T-helper 2 cell treated with Interferon-gamma antibody and Interleukin-4, amounts not matched to agents 5 μg/mL and 100 μg/mL, for 36 hours (primary cell): ENCODE measurements at places on chromosomes 1 and 21.

DNA sequence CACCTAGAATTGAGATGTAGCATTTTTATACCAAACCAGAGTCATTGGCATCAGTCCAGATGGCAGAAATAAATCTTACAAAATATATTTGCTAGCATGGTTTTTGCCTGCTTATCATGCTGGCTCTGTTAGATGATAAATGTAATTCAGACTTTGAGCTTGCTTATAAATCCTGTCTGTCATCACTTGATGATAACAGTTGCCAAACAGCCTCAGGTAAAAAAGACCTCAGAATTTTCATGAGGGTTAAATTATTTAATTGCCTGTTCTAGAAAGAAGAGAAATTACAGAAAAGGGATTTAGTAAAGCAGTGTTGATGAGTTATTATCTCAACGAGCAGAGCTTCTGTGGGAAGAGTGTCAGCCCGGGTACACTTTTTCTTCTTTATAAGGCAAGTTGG lies 83.3 kb downstream of the FNBP1L start:
- H3K27me3 ChIP-seq: peaks cover 32% of the 10 kb centered on the region
- no peak overlapping the region for H3K27ac ChIP-seq
- DNase-seq: no peak
- H3K36me3 ChIP-seq: no peaks in the 10 kb centered on the region
- no peaks in the 10 kb centered on the region for H3K4me1 ChIP-seq
- no peak overlapping the region for H3K4me3 ChIP-seq

DNA sequence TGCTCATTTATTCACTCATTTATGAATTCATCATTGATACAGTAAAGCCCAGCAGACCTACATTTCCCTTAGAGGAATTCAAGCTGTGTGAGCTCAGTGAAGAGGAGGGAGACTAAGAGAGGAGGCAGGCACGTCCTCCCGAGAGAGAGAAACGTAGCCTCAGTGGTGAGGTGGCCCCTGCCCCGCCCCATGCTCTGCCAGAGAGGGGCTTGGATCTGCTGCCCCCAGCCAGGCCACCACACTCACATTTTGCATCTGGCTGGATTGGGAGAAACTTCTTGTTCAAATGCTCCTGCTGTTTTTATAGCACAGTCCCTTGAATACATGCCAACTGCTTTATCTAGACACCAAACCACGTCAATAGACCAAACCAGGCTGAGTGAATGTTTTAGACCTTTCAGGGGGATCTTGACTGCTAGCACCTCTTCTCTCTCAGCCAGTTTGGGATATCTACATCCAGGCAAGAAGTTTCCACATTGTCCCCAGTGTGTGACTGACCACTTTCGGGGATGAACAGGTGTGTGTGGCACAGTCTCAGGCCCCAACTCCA lies 67.7 kb upstream of the AJAP1 start:
- H3K36me3 ChIP-seq: no peaks in the 10 kb centered on the region
- no peak overlapping the region for H3K27ac ChIP-seq
- no peak overlapping the region for H3K4me3 ChIP-seq
- peaks cover 17% of the 10 kb centered on the region for H3K27me3 ChIP-seq
- DNase-seq: no peak

GRCh38 chr1:22275167-22275566 lies 132.3 kb upstream of the WNT4 start:
- H3K36me3 ChIP-seq: no peaks in the 10 kb centered on the region
- H3K4me1 ChIP-seq: no peaks in the 10 kb centered on the region
- no peak for DNase-seq
- no peak overlapping the region for H3K27ac ChIP-seq
- H3K27me3 ChIP-seq: peaks cover 8% of the 10 kb centered on the region

DNA sequence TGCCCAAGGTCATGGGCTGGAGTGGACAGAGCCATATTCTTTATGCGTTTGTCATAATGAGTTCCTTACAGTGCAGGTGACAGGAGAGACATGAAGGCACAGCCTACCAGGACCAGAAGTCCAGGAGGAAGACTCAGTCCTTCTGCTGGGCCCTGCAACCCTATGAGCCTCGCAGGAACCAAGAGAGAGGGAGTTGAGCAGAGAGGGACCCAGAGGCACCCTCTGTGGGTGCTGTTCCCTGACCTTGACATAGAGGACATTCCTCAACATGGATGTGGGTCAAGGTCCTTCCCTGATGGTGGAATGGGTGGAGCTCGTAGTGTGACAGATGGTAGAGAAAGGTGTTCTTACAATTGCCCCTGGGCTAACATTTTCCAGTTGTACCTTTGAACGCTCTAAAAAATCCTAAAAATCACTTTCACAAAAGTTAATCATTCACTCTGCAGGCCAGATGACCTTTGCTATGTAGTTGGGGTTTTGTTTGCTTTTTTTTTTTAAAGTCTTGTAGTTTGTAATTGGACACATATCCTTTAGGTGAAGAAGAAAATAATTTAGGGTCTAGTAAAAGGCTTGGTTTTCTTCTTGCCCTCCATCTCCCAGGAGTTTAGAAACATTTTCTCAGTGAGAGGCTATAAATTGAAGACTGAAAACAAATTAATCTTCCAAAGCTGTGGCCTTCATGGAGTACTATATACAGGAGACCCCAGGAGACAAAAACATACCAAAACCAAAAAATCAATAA lies 41.9 kb downstream of the MAB21L3 start:
- no peak for DNase-seq
- no peak overlapping the region for H3K4me3 ChIP-seq
- peaks cover 7% of the 10 kb centered on the region for H3K4me1 ChIP-seq
- peaks cover 29% of the 10 kb centered on the region for H3K27me3 ChIP-seq
- no peak overlapping the region for H3K27ac ChIP-seq
- no peaks in the 10 kb centered on the region for H3K36me3 ChIP-seq

DNA sequence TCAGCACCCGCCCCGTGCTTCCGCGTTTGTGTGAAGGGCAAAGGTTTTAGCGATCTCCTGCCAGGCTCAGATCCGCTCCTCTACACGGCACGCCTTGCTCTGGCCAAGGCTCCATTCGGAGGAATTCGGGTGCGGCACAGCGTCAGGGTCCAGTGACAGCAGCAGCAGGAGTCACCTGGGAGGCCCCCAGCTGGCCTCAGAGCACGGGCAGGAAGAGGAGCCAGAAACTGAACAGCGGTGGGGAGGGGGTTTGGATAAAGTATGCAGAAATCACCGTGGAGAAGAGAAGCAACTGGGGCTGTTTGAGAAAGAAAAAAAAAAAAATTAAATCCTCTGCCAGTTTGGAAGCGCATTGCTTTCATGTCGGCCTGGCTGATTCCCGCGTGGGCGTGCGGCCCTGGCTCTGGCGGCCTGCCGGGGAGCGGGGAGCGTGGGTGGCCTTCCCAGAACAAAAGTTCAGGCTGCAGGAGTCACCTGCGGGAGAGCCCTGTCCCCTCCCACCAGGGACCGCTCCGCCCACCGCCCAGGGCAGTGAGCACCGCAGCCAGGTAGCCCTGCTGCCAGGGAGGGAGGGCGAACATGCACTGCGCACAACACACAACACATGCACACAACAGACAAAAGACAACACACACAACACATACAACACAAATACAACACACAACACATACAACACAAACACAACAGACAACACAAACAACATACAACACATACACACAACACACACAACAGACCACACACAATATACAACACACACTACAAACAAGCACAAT lies 107.6 kb downstream of the ETS2 start:
- DNase-seq: peak; percentile 23
- peaks cover 1% of the 10 kb centered on the region for H3K27me3 ChIP-seq
- peaks cover 17% of the 10 kb centered on the region for H3K4me1 ChIP-seq
- H3K4me3 ChIP-seq: no peak overlapping the region

DNA sequence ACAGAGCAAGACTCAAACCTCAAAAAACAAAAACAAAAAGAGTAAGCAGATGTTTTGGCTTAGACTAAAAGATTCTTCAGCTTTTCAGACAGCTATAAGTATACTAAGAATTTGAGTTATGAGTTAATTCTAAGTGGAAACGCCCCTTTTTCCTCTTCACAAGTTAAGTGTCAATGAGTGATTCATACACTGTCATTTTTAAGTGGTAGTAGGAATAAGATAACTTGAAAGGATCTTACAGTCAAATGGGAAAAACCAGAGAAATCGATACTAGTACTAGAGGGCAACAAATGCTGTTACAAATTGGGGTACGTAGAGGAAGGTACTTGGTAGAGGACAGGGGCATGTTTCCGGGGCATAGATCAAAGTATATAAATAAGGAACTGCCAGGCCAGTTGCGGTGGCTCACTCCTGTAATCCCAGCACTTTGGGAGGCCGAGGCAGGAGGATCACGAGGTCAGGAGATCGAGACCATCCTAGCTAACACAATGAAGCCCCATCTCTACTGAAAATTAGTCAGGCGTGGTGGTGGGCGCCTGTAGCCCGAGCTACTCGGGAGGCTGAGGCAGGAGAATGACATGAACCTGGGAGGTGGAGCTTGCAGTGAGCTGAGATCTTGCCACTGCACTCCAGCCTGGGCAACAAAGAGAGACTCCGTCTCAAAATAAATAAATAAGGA lies 7.4 kb downstream of the H3-3A start:
- H3K4me3 ChIP-seq: no peak overlapping the region
- DNase-seq: no peak
- H3K36me3 ChIP-seq: peaks cover 75% of the 10 kb centered on the region
- H3K27ac ChIP-seq: no peak overlapping the region
- H3K4me1 ChIP-seq: peaks cover 29% of the 10 kb centered on the region
- H3K27me3 ChIP-seq: no peaks in the 10 kb centered on the region

- peaks cover 3% of the 10 kb centered on the region for H3K4me1 ChIP-seq
- DNase-seq: no peak
- no peaks in the 10 kb centered on the region for H3K27me3 ChIP-seq
- H3K27ac ChIP-seq: no peak overlapping the region
- H3K36me3 ChIP-seq: peaks cover 73% of the 10 kb centered on the region
- H3K4me3 ChIP-seq: no peak overlapping the region
Observed at GRCh38 chr1:19169642-19170041, 40.4 kb downstream of the UBR4 start.

GRCh38 chr1:38018864-38019343 lies 6.4 kb downstream of the UTP11 start:
- H3K27me3 ChIP-seq: no peaks in the 10 kb centered on the region
- H3K4me1 ChIP-seq: peaks cover 13% of the 10 kb centered on the region
- DNase-seq: no peak
- H3K36me3 ChIP-seq: peaks cover 44% of the 10 kb centered on the region

DNA sequence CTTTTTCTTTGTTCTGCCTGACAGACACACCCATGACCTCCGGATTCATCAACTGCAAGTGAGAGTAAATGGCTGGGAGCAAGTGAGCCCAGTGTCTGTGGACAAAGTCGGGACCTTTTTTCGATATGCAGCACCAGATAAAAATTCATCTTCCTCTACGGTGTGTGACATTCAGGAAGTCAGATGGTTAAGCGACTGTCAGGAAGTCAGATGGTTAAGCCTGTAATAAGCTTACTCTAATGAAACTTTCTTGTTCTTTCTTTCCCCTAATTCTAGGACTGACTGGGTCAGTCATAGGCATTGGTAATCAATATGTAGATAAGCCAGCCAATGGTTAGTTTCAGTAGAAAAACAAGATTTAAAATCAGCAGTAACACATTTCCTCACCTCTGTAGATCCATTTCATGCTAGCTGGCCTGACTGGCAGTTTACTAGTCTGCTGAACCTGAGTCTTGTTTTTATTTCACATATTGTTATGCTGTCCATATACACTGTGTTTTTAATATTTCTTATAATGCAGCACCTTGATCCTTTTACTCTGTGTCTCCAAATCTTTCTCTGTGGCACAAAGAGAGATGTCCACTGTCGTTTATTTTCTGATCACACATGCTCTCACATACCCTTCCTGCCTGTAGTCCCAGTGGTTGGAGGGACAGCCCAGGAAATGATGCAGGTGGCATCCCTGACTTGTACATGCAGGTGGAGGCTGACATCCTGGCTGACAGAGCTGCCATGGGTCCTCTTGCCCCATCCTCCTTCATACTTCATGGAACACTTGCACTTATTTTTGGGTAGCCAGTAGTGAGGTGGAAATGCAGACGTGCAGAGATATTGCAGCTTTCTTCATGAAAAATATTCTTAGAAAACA lies 115.8 kb downstream of the VPS13D start:
- H3K36me3 ChIP-seq: peaks cover 69% of the 10 kb centered on the region
- DNase-seq: no peak
- peak overlapping the region; percentile 81 for H3K4me3 ChIP-seq
- no peaks in the 10 kb centered on the region for H3K27me3 ChIP-seq
- peaks cover 42% of the 10 kb centered on the region for H3K4me1 ChIP-seq

DNA sequence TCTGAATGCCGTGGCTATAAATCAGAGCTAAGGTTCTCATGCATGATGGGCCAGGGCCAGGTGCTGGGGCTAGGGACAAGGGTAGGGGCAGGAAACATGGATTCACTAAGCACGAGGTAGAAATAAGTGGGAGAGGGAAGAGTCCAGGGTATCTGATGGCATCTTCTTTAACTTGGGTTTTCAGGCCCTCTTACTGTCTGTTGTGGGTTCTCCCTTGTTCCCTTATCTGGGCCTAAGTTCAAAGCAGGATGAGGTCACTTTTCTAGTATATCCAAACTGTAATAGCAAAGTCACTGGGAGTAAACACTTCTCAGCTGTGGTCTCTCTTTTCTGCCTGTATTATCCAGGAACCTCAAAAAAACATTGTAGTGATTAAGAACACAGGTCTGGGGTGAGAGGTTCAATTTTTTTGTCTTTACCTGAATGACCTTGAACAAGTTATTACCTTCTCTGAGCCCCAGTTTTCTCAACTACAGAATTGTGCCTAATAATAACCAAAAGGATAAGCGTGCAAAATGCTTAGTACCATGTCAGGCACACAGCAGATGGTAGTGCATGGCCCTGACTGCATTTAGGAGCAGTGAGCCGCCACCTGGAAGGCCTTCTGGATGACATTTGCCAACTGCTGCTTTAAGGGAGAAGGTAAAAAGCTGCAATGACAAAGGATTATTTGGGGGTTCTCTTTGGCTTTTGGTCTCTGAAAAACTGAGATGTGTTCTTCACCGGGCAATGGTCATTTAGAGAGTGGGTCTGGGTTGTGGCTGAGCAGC lies 53.6 kb upstream of the A3GALT2 start:
- peaks cover 22% of the 10 kb centered on the region for H3K27me3 ChIP-seq
- H3K4me1 ChIP-seq: peaks cover 4% of the 10 kb centered on the region
- DNase-seq: no peak
- H3K4me3 ChIP-seq: no peak overlapping the region

DNA sequence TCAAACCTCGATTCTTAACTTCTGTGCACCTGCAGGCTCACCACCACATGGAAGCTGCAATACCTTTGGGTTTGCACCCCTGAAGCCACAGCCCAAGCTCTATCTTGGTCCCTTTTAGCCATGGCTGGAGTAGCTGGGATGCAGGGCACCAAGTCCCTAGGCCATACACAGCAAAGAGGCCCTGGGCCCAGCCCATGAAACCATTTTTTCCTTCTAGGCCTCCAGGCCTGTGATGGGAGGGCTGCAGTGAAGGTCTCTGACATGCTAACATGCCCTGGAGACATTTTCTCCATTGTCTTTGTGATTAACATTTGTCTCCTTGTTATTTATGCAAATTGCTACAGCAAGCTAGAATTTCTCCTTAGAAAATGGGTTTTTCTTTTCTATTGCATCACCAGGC lies 79.2 kb downstream of the PRRX1 start:
- no peak overlapping the region for H3K27ac ChIP-seq
- H3K4me1 ChIP-seq: no peaks in the 10 kb centered on the region
- no peak for DNase-seq
